ENCODE measurements at places on chromosomes 7 and 10.
A peak's percentile ranks its signal among the peaks of the same experiment; 100 is the strongest.

- DNase-seq = no peak
These were observed 49.3 kb upstream of the PRKAR1B start for GRCh38 chr7:776381-776780.

GRCh38 chr7:142522735-142523134 lies 226.5 kb upstream of the PRSS1 start:
- DNase-seq = no peak

GRCh38 chr7:149498811-149499210 lies 1.2 kb upstream of the ZNF746 start:
- DNase-seq = no peak

DNA sequence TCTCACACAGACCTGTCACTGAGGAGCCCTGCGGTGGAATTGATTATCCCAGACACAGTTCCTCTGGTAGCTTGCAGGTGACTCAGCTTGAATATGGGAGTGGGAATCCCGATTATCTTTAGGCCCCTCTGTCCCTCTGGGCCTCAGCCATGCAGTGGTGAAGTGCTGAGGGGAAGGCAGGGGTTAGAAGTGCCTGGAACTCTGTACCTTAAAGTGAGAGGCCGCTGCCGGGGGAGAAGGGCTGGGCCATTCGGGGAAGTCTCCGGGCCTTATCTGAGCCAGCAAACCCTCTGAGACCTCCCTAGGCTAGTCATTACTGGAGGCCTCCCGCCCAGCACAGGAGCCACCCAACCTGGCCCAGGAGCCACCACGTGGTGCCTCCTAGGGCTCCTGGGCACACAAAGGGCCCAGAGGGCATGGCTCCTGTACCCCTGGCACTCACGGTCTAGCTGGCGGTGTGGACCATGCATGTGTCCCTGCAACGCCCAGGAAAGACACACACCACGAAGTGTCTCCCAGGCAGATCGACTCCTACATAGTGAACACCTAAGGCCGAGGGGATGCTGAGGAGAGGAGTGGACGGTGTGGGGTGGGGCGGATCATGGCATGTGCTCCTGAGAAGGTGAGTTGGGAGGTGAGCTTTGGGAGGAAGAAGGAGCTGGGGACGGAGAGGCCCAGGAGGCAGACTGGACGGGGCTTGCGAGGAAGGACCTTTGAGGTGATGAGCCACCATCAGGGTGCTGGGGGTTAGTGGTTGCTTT lies 56.2 kb downstream of the HK1 start:
- no peak for DNase-seq

DNA sequence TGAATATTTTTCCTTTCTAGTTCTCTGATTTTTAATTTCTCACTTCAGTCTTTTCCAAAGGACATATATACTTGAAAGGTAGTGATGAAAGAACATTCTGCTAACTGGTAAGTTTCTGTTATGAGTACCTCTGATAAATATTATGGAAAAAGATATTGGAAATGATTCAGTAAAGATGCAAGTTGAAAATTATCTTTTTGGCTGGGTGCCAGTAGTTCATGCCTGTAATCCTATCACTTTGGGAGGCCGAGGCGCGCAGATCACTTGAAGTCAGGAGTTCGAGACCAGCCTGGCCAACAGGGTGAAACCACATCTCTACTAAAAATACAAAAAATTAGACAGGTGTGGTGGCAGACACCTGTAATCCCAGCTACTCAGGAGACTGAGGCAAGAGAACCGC lies 62.1 kb downstream of the ANKRD26 start:
- DNase-seq = no peak

GRCh38 chr10:128511284-128511683 lies 385.1 kb upstream of the MKI67 start:
- no peak for DNase-seq

DNA sequence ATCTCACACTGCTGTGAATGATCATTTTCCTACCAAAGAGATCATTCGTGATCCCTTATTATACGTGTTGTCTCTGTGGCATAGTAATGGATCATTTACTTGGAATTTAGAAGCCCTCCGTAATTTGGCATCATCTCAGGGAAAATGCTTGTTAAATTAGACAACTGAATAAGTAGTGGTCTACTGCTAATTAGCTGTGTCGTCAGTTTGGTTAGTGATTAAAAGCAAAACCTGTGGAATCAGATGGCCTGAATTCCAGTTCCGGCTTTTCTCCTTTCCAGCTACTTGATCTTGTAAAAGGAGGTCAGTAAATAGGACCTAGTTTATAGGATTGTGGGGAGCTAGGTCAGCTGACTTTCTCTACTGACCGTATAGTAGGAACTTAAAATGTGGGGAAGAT lies 65.6 kb downstream of the RBM33 start:
- no peak for DNase-seq

DNA sequence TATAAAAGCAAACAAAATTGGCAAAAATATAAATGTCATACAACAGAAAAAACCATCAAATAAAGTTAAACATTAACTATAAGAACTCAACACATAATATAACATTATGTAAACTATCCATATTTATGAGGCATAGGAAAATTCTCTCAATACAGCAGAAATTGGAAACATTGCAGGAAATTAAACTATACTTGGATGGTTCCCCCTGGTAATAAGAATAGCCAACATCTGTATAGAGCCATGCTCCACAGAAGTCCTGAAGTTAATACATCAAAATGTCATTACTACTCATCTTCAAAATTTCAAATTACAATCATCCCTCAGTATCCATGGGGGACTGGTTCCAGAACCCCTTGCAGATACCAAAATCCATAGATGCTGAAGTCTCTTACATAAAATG lies 350.5 kb downstream of the PARD3 start:
- no peak for DNase-seq

DNA sequence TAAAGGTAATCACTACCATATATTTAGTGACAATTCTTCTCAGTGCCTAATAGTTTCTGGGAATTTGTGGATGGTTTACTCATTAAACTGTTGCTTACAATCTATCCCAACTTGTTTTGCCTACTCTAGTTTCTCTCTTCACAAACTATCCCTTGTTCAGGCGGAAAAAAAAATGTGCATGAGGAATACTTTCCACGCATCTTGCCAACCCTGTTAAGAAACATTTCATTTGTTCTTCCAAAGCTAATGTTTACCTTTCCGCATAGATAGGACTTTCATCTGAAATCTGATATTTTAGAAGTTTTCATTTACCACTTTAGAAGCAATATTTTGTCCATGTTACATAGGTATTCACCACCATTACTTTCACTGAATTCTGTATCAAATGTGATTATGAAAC lies 191.9 kb downstream of the MDFIC start:
- no peak for DNase-seq

DNA sequence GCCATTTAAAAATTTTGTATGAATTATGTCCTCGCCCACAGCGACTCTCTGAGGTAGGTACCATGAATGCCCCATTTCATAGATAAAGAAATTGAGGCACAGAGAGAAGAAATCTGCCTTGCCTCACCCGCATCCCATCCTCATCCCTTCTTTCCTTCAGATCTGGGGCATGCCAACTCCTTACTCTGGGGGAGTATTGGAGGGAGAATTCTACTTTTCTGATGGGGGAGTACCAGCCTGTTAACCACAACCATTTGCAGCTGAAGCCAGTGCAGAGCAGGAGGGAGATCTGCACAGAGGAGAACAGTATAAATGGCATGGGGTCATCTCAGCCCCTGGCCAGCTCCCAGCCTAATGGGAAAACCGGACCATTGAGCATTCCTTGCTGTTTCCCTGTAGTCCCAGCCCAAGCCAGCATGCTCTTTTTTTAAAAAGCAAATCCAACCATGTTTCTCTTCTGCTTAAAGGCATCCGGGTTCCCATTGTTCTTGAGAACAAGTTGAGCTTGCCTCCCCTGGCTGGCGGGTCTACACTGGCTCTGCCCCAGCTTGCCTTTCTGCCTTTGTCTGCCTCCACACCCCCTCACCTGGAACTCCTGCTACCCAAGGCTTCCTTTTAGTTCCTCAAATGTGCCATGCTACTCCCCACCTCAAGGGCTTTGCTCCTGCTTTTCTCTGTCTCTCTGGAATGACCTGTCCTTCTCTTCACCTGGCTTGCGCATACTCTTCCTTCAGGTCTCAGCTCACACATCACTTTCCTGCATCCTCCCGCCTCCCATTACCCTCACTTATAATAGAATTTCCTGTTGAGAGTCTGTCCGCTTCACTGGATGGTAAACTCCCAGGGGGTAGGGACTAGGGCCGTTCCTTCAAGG lies 8.8 kb upstream of the ZNF503 start:
- no peak for DNase-seq

GRCh38 chr10:98415731-98416119 lies 743 bp upstream of the PYROXD2 start:
- DNase-seq = no peak

- no peak for DNase-seq
These were observed 99.1 kb downstream of the ZNF365 start for GRCh38 chr10:62473241-62473640.

DNA sequence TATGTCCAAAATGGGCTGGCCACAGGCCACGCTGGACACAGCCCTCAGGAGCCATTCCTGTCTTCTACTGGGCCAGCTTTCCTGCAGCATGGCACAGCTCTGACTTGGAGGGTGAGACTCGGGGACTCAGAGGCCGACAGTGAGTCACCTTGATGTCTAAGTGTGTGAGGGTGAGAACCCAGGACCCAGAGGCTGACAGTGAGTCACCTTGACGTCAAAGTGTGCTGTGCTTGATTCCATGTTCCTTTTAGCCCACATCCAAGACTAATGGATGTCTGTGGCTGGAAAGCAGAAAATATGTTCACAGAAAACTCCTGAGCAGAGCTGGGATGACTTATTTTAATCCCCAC lies 6.0 kb upstream of the FAM170B start:
- DNase-seq = no peak

DNA sequence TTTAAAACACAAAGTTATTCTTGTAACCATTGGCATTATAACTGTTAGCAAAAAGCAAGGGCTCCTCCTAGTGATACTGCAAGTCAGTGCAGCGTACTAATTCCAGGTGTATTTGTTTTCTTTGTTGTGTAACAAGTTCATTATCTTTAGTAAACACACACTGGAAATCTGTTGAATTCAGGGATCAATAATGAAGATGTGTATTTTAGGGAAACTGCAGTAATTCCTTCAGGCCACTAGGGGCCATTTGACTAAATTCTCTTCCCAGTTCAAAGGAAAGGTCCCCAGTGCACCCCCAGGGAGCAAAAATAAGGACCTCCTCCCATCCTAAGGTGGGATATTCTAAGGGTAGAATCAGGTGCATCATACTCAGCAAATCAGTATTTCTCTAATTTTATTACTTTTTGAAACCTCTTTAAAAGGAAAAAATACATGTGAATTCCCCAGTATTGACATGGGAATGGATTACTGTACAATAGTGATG lies 158.6 kb upstream of the LYZL1 start:
- no peak for DNase-seq

DNA sequence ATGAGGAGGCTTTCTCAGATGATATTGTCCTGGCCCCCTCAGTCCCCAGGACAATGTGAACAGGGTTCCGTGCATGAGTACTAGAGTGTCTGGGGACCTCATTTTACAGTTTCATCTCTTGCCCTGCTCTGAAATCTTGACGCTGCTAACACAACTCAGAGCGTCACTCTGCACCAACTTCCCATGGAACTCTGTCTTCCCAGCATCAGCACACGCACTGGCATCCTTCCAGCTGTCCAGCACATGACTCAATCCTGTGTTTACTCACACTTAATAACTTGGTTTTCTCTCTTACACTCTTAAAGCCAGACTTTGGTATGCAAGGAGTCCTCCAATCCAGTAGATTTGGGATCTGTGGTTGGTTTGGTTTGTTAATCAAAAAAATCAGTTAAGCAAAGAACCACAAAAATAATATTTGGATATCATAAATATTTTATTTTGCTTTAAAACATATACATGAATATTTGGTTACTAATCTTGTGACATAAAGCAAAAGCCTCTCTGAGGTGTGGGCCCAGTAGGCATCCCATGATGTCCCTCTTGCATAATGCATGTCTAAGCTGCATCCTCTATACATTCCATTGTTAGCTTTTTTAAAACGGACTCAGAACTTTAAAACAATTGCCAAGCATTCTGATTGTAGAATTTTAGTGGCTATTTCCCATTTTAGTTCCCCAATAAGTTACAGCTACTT lies 131.0 kb downstream of the CXCL12 start:
- no peak for DNase-seq

DNA sequence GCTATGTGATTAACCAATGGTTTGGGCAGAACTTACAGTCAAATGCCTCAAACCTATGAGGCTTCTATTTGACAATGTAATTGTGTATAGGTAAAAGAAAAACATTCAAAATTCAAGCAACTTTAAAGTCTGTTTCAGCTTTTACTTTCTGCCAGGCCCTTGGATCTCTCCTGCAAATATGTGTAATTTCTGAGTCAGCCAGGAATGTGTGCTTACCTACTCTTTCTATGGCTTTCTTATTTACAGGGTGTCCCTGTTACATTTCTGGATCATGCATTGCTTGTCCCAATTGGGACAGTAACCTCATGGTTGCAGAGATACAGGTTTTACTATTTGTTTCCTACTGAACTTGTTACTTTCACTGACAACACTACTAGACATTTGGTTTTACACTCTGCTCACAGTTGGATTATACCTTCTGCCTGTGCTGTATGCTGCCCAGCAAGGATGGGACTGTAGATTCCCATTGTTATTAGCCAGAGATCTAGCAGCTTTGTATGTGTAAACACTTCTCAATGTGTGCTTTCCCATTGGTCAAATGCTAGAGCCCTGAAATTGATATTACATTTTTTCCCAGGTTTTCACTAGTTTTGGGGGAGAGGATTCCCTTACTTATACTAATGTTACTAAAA lies 355.3 kb downstream of the ARL4A start:
- no peak for DNase-seq

GRCh38 chr10:31582365-31583052 lies 263.5 kb downstream of the ZEB1 start:
- DNase-seq = no peak

- peak; percentile 8 for DNase-seq
These were observed 175.4 kb upstream of the AHR start for GRCh38 chr7:17123020-17123419.

DNA sequence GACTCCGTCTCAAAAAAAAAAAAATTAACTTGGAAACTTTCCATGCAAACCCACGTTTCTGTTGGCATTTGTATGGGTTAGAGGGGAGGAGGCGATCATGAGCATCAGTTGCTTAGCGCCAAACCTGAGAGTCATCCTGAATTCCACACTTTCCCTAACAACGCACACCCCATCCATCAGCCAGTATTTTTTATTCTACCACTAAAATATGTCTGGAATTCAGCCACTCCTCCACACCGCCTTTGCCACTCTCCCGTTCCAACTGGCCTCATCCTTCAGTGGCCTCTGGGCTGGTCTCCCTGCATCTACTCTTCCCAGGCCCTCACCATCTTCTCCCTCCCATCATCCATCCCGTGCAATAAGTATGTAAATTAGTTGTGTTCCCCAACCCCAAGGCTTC lies 4.7 kb upstream of the LMBR1 start:
- DNase-seq = no peak

- DNase-seq = no peak
These were observed 115.0 kb downstream of the CHCHD3 start for GRCh38 chr7:132966754-132967469.

DNA sequence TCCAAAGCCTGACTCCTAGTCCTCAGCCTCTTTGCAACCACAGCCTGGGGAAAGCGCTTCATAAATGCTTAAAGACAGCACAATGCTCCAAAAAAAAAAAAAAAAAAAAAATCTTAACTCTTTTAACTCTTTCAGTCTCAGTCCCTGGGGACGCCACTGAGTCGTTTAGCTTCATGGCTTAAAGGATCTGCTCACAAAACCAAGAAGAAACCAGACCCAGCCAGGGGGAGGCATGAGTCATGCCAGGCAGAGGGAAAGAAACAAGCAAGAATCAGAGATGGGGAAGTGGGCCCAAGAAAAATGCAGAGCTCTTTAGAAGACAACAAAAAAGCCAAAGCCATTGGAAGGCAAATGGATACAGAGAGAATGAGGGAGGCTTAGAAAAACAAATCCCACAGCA lies 32.5 kb upstream of the DOCK1 start:
- no peak for DNase-seq
